ENCODE measurements at places on chromosomes 16 and 17.
A peak's percentile ranks its signal among the peaks of the same experiment; 100 is the strongest.

GRCh38 chr17:77480199-77480508 is 339.4 kb downstream of the SEC14L1 start:
- DNase-seq, result no peak

GRCh38 chr16:68190081-68190480 is 45.8 kb downstream of the ESRP2 start:
- no peak for DNase-seq

- DNase-seq, result peak; percentile 13
Measured at GRCh38 chr16:66923247-66923731, 2.0 kb downstream of the RRAD start.

DNA sequence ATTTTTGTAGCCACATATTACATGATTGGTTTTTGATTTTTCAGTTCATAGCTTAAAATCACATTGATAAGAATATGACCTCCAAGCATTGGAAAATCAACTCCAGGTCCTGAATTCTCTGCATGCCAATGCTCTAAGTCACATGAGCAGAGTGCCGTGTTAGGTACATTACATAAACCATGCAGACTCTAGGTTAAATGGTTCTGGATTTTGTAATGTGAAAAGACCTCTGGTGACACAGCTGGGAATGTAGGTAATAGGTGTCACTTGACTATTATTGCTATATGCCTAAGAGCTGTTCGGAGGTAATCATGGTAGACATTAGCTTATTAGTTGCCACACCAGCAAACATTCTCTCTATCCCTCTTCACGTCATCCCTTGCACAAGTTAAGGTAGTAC is 231.1 kb upstream of the SALL1 start:
- DNase-seq, result no peak

GRCh38 chr16:85544668-85545067 is 68.5 kb upstream of the GSE1 start:
- DNase-seq, result no peak

DNA sequence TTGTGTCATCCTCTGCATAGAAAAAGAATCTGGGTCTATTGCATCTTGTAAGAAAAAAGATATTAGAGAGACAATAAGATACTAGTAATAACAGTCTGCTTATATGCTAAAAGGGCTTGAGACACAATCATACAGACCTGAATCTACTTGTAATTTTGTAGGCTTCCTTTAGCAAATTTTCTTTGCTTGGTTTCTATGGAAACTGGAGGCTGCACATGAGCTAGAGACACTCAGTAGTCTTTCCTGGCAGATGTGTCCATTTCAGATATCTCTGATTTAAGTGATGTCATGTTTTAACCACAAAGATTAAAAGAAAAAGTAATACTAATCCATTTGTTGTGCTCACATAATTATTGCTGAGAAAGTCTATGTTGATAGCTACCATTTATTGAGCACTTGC is 123.9 kb upstream of the GNAO1 start:
- no peak for DNase-seq

DNA sequence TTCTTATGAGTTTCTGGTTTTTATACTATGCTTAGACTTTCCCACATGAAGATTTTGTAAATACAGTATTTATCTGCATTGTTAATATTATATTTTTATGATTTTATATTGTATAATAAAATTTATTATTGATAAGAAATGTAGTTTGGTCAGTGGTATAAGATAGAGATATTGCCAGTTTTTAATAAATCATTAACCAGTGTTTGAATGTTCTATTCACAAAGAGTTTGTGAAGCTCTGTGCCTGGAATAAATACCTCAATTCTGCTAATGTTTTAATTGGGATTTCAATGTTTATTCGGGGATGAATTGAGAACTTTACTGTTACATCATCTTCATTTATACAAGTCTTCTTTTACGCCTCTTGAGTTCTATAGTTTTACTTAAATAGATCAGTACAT is 16.9 kb downstream of the COX10 start:
- DNase-seq, result no peak

DNA sequence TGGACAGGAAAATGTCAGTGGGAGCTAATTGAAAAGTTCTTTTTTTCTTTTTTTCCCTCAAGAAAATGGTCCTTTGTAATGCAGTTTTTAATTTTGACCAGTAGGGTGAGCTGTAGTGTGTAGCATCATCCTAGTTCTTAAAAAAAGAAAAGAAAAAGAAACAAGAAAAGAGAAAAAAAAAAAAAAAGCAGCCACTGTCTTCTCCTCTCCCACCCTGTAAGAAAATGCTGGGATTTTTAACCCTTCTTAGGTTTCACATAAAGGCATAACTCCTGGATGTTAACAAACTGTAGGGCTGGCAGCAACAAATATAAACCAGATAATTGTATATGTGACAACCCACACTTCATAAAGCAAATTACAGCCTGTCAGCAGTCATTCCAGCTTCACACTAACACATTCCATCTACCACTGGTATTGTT is 78.1 kb downstream of the SKAP1 start:
- peak; percentile 6 for DNase-seq
